ENCODE measurements at places on chromosomes 3 and 15. TPM values are rescaled to one million over a fixed set of nuclear protein-coding genes. Genes with fewer than 3 reads are reported as not detected.

Gene PHLDB2
- 53.8 TPM for total RNA-seq

GRCh38 chr15:61075741-61076140, 153.4 kb downstream of the RORA start:
- no peak for DNase-seq

Gene MEIS2
- 7.3 TPM for total RNA-seq

Gene GABRB3
- total RNA-seq: not detected

- no peak for DNase-seq
These were observed 96.3 kb downstream of the GHSR start for GRCh38 chr3:172351895-172352466.

DNA sequence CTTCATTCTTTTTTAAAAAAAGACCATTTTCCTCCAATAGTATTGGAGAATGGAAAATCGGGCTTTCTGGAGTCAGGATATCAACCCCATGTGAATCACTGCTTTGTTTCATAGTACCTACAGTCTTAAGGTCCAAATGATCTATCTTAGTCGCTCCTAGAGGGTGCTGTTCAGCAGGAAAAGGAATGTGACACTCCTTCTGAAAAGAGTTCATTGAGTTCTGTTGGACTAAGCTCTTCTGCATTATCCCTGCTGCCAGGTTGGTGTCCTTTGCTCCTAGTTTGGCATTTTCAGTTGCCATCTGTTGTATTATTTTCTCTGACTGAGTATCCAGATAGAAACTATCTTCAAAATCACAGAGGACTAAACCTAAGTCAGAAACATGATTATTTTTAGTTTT, 57.2 kb downstream of the POLQ start:
- DNase-seq: no peak

GRCh38 chr3:37712918-37713817, 148.5 kb upstream of the CTDSPL start:
- peak; percentile 28 for DNase-seq

GRCh38 chr3:138845771-138846173, 11.0 kb upstream of the PIK3CB start:
- DNase-seq: no peak

DNA sequence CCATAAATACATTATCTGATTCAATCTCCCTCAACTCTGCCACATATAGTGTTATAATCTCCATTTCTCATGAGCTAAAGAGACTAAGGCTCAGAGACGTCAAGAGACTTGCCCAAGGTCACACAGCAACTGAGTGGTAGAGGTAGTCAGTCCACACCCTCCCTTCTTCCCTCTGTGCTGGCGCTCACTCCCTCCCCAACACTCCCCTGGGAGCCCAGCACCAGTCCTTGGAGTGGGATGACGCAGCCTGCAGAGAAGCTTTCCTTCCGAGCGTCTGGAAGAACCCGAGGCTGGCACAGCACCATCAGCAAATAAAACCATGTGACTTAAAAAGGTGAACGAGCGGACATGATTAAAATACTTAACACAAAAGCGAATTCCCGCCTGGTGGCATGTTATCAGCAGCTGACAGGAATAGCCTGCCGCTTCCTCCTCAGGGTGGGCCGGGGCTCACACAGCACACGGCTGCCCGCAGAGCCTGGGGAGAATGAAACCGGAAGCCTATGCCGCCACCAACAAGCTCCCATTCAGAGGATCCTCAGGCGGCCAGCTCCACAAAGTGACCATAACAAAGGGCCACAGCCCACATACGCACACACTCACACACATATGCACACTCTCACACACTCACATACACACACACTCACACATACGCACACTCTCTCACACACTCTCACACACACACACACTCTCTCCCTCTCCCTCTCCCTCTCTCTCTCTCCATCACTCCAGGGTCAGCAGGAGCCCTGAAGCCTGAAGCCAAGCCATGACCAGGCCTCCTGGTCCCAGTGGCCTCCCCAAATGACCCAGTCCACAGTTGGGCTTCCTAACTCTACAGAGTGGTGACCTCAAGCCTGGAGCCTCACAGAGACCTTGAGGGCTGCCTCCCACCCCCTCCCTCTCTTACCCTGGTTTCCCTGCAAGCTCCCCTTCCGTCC, 120.5 kb downstream of the XXYLT1 start:
- no peak for DNase-seq

Gene SYNPR
- not detected for total RNA-seq

DNA sequence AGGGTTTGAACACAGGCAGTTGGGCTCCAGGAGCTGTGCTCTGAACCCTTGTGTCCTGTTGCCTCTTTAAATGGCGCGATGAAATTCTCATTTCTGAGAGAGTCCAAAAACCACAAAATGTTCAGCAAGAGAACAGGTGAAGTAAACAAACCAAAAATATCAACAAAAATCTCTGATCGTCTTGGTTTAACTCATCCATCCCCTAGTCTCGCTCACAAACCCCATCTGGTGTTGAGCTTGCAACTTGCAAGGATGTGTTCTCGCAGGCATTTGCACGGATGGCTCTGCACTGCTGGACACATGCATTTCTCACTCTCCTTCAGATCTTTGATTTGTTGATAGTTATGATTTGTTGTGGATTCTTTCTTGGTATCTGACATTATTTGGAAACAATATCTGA, 31.1 kb downstream of the FAH start:
- peak; percentile 67 for DNase-seq

Gene EPHA3
- 0.62 TPM for total RNA-seq

DNA sequence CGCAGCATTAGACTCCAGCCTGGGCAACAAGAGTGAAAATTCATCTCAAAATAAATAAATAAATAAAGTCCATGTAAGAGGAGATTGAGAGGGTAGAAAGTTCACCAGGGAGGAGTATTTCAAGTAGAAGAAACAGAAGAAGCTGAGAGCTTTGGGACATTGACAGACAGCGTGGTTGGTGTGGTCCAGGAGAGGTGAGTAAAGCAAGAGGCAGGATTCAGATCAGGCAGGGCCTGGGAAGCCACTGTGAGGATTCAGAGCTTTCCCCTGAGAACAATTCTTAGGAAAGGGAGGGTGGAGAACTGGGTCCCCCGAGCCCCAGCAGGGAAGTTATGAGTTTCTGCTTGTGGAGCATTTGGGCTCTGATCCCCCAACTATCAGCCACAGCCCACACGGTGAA, 54.2 kb upstream of the AMOTL2 start:
- peak; percentile 39 for DNase-seq

Data from myocyte (in vitro differentiated cells).